HFFc6 (cell line): ENCODE measurements at places on chromosomes 3 and 15. TPM values are rescaled to one million over a fixed set of nuclear protein-coding genes. Genes with fewer than 3 reads are reported as not detected.

DNA sequence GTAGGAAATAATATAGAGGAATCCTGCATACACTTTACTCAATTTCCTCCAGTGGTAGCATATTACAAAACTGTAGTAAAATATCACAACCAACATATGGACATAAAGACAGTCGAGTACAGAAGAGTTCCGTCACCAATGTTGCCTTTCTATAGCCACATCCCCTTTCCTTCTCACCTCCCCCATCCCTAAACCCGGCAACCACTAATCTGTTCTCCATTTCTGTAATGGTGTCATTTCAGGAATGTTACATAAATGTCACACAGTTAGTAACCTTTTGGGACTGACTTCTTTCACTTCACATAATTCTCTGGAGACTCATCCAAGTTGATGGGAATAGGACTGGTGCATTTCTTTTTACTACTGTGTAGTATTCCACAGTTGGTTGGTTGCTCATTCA lies 41.4 kb upstream of the ATG7 start:
- DNase-seq: no peak

DNA sequence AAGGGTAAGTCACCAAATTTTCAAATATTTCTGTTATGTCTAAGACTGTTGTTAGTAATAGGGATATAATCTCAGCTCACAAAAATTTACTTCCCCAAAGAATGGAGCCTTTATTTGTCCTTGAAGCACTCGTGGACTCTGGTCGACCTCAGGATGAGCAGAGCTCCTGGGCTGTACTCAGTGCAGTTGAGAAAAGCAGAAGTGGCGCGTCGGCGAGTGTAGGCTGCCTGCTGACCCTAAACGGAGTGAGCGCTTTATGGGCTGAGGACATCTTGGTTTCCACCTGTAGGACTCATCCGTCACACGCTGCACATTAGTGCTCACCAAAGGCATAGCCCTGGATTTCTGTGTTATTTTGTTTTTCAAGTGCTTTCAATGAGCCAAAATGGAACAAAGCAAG lies 11.0 kb downstream of the GABRA5 start:
- DNase-seq: no peak

TGM5 gene
- not detected in 2 replicates for total RNA-seq

DNA sequence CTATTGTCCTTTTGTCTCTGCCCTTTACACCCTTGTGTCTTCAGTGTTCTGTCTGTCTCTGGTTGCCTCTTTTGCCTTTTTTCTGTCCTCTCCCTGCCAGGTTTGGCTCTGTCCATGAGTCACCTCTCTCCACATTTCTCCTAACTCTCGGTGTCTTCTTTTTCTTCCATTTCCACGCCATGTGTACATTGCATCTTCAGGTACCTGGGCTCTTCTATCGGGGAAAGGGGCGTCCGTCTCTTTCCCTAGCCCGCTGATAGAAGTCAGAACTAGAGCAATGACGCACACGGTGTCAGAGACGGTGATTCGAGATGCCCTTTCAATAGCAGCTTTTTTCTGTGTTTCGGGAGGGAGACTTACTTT lies 641 bp downstream of the OPA1 start:
- DNase-seq: peak; percentile 11

DNA sequence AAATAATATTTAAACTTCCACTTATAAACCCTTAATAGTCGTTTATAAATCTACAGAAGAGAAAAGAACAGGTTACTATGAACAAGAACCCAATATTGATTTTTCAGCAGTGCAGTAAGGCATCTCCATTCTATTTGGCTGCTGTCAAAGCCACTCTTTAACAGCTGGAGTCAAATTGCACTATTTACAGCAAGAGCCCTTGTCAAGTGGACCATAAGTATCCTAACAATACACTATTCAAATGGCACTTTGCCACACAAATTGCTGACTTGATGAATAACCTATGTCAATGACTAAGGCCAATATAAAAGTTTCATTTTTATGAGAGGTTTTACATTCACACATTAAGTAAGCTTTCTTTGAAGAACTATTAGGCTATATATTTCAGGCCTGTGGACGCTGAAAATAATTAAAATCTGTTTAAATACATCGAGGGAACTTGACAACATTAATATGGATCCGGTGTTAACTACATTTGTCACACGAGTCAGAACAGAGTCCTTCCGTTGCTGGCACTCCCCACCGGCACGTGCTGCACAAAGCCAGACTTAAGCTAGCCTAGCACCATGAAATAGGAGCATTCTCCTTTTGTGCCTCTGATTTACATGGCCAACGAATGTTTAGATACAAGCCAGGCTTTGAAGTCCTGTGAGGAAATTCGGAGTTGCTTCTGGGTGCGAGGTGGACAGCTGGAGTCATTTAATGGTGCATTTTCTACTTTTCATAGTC lies 100.5 kb downstream of the WDR72 start:
- DNase-seq: no peak
